Fibroblast of skin of abdomen (primary cell): ENCODE measurements at places on chromosomes 6 and 20.

DNA sequence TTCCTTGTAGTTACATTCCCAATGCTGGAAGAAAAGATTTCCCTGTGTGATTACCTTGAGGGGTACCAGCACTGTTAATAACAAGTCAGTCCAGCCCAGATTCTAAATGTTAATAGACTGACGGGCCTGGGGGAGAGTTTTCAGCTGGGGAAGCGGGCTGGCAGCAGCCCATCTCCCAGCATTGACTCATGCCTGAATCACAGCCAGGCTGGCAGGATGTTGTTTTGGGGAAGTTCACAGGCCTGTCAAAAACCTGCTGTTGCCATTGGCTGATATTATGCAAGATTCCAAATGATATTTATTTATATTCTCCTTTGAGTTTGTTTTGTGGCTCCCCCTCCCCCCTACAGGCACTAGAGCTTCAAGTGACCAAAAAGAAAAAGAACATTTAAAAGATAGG lies 213.9 kb upstream of the CNR1 start:
- peak; percentile 57 for DNase-seq

DNA sequence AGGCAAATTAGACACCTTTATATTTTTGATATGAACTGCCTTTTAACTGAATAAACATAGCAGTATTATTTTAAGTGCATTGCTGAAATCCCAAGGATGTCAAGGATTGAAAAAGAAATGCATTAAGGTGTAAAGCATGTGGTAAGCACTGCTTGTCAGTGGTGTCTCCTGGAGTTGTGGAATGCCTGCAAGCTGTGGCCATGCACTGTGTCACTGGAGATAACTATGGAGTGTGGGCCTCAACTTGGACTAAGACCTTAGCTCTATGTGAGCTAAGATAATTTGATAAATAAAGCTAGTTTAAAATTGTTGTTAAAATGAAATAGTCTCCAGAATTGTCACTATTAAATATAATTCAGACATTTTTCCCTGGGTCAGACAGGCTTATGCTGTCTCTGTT lies 156.6 kb upstream of the OPRM1 start:
- DNase-seq, result no peak

- no peak for DNase-seq
These were observed 9.4 kb upstream of the STX11 start for GRCh38 chr6:144140867-144141266.

DNA sequence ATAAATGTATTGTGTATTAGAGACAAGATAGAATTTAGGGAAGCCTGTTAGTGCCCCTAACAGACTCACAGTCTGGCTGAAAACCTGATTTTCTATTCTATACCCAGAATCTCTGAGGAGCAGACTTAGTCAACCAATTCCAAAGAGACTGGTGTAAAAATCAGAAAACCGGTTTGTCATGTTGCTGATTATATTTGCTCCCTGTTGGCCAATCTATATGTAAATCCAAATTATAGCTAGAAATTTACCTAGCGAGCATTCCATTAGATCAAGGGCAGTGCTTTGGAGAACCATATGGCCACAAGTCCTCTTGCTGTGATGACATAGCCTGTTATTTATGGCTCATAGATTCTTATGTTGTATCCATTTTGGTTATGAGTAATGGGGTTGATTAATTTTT lies 4.8 kb downstream of the NFYA start:
- no peak for DNase-seq

DNA sequence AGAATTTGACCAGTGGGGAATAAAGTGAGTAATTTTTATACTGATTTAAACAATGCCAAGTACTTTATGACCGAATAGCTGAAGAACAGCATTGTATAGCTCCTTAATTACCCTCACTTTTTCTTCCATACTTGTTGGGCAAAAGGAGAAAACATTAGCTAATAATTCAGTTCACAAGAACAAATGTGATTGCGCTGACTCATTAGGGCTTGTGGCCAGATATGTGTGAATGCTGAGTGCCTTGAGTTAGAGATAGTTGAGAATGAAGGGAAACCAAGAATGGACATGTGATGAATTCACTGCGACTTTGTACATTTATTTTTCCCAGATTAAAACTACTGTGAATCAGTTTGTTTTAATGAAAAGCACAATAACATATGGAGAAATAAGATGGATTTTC lies 669.4 kb downstream of the TFAP2A start:
- no peak for DNase-seq

- peak; percentile 62 for DNase-seq
These were observed 39.7 kb downstream of the TAF4 start for GRCh38 chr20:62025832-62026563.

- no peak for DNase-seq
These were observed 66.4 kb downstream of the CTCFL start for GRCh38 chr20:57458400-57459160.

GRCh38 chr6:57135885-57136284 lies 36.2 kb upstream of the BAG2 start:
- DNase-seq, result peak; percentile 14

- DNase-seq, result no peak
These were observed 4.9 kb upstream of the FAM83C start for GRCh38 chr20:35297155-35297554.

GRCh38 chr6:107399935-107400334 lies 59.4 kb downstream of the PDSS2 start:
- DNase-seq, result no peak

DNA sequence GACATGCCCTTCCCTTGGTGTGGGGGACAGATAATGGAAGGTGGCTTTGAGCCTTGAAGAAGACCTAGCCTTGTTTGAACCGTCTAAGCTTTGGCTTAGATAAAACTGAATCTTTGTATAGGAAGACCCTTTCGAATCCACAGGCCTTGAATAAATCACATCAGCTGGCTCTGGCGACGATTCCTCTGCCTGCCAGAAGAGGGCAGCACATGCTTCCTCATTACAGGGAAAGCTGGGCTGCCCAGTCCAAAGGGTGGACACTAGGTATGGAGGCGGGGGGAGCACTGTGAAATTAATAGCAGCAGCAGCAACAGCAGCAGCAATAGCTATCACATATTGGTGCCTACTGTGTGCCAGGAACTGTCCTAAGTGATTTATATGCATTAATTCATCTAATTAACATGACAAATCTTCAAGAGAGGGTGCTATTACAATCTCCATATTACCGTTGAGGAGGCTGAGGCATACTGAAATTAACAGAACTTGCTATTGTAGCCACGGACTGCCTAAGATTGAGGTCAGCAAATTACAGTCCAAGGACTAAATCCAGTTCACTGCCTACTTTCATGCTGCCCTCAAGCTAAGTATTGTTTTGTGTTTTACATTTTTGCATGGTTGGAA lies 85.1 kb downstream of the CLIC5 start:
- peak; percentile 59 for DNase-seq

DNA sequence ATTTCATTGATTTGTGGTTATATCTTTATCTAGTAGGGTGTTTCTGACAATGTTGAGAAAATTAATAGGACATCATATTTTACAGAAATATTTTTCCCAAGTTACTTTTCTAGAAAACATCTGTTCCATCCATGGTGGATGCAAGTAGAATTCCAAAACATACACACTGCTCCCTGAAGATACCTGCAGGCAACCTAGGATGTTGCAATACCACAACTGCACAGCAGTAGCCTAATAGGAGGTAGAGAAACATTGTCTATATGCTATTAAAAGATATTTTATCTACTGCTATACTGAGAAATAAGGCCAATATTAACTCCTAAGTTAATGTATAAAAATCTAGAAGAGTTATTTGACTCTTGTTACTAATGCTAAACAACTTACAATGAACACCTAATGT lies 6.8 kb downstream of the ILRUN start:
- no peak for DNase-seq

DNA sequence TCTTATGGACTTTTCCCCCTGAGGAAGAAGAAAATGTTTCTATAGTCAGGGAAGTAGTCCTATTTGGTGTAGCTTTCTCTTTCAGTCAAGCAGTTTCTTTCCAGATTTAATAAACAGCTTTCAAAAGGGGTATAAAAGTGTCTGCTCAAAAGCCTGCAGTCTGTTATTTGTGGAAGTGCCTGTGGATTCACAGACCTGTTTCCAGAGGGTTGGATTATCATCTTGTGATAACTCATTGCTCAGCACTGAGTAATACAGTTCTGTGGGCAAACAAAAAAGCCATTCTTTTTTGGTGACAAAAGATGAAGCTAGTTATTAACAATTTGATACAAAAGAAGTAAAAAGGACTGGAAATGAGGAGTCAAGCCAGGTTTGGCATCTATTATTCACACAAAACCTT lies 358.2 kb upstream of the ID4 start:
- DNase-seq, result peak; percentile 50

DNA sequence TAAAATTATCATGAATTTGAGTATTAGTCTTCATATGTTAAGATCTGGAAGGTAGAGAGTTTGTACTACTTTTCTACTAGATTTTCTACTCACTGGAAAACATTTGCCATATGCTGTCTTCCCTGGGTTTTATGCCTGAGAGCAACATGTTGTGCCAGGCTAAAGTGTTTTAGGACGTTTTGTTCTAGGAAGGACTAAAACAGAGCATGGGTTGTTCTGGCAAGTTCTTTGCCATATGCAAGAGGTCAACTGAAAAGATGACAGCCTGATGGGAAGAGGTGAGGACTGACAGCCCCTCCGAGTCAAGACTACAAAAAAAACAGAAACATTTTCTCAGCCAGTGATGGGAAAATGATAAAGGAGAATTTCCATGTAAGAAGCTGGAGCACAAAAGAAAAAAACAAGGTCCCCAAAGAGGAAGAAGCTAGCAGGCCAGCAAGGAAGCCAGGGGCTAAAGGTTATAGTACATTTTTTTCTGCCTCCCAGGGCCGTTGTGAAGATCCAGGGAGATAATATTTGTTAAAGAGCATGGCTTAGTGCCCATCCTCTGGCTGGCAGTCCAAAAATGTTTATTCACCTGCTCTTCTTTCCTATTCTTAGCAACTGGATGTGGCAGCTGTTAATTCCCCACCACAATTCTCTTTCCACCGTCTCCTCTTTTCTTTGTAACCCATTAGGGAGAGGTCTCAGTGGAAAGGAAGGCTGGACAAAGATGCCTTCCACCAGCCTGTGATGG lies 7.8 kb downstream of the SCGN start:
- no peak for DNase-seq

DNA sequence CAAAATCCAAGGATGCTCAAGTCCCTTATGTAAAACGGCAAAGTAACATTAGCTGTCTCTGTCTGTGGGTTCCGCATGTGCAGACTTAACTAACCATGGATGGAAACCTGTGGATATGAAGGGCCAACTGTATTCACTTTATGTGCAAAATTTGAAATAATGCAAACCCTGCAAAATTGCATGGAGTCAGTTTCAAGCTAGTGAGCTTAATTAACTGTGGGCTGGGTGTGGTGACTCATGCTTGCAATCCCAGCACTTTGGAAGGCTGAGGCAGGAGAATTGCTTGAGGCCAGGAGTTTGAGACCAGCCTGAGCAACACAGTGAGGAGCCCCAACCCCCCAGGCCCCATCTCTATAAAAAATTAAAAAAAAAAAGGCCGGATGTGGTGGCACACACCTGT lies 81.4 kb downstream of the ANKS1A start:
- peak; percentile 45 for DNase-seq

GRCh38 chr6:40931931-40932330 lies 107.1 kb downstream of the UNC5CL start:
- DNase-seq, result peak; percentile 61

DNA sequence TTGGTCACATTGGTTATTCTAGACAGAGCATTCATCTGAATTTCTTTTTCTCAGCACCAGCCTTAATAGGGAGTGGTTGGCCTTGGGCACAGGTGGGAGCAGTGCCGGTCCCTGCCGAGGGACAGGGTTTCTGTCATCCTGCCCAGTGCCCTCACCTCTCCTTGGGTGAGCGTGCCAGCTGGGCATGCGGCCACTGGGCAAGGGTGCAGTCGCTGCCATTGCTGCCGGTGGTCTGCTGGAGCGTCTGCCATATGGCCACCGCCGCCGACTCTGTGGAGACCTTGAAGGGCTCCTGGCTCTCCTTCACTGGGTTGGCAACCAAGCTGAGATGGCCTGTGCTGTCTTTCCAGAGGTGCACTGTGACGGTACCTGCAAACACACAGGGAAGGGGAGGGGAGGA lies 16.4 kb upstream of the UQCC2 start:
- no peak for DNase-seq

- DNase-seq, result peak; percentile 80
These were observed 48.9 kb downstream of the HDDC2 start for GRCh38 chr6:125252891-125253290.

- no peak for DNase-seq
These were observed 9.6 kb downstream of the KLHL32 start for GRCh38 chr6:96934087-96934486.

DNA sequence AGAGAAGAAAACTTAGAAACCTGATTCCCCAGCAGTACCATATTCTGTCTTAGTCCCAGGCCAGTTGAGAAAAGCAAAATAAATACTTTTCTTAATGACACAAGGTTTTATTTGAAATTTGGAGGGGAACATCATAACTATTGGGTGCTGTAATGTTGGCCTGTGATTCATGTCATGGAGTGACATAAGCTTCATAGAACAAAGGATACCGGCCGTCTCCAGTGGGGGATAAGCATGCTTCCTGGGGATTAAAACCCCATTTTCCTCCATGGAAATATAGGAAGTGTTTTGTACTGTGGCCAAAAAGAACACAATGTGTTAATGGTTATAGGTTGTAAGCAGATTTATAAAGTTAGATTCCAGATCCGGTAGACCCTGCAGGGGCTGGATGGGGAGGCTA lies 18.0 kb downstream of the MTHFD1L start:
- peak; percentile 53 for DNase-seq

DNA sequence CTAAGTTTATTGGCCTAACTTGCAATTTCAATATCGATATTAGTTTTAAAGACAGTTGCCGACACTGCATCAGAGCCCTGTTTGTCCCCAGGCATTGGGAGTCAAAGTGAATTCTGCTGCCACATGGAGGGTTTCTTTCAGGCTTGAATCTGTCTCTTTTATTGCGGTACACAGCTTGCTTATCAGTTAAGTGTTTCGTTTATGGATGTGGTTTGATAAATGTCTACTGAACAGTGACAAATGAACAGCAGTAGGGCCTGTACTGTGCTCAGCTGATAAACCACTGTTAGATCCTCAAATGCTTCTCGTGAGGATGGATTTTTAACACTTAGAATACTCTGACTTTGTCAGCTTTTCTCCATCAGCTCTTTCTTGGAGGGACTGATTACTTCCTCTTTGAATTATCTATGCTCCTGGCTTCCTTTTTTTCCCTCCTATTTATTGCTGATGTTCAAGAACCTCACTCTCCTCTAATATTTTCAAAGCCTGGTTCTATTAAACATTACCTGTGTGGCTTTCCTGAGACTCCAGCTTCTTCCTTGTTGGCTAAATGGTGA lies 240.8 kb downstream of the PLCB1 start:
- no peak for DNase-seq

DNA sequence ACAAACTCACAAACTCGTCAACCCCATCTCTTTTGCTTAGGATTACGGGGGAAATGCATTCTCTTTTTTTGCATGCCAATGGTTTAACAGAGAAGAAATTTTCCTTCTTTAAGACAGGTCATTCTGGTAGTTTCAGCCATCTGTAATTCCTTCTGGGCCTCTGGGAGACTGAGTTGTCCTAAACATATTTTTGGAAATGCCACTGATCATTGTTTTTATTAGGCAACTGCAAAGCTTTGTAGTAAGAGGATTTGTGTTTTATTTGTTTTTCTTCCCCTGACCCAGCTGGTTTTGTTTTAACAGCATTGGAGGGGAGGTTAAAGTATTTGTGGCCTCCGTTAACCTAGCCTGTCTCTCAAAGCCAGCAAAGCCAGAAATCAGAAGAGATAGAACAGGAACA lies 73.1 kb upstream of the ISM1 start:
- no peak for DNase-seq
